ENCODE measurements at places on chromosomes 5 and 9. TPM values are rescaled to one million over a fixed set of nuclear protein-coding genes. Genes with fewer than 3 reads are reported as not detected.

DNA sequence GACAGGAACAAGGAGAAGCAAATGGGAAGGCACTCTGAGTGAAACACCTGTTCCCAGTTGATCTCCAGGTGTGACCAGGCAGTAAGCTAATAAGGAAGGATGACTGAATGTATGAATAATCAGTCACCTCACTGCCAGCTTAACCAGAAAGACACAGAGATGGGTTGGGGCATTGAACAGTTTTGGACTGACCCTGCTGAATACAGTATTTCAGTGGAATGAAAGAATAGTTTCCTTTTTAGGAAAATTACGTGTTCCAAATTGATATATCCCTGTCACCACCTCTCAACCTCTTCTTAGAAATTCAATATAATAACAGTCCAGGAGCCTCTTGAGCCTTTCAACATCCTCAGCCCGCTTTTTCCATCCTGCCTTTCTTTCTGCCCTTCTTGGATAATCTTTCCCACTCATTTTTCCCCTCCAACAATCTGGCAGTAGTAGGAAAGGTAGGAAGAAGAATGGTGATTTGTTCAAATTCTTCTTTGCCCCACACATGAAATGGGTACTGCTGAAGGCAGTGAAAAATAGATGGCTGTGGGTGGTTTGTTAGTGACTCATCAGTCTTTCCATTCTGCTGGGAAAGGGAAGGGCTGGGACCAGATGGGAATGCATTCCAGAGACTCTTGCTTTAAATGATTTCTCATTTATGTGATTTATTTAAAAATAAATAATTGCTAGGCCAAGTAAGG lies 117.9 kb downstream of the ZSWIM6 start:
- H3K4me1 ChIP-seq: peaks cover 22% of the 10 kb centered on the region
- peak overlapping the region; percentile 57 for H3K27ac ChIP-seq
- H3K27me3 ChIP-seq: no peaks in the 10 kb centered on the region
- DNase-seq: no peak
- H3K36me3 ChIP-seq: no peaks in the 10 kb centered on the region

FOXD4L6 gene
- total RNA-seq: not detected

CSF1R gene
- 39.7 TPM for total RNA-seq

GRCh38 chr5:1325870-1326531 lies 18.9 kb downstream of the CLPTM1L start:
- peak; percentile 76 for DNase-seq
- H3K27ac ChIP-seq: peak overlapping the region; percentile 49

All from suprapubic skin (tissue), 4 donors.